ENCODE measurements at places on chromosomes 4 and X.

DNA sequence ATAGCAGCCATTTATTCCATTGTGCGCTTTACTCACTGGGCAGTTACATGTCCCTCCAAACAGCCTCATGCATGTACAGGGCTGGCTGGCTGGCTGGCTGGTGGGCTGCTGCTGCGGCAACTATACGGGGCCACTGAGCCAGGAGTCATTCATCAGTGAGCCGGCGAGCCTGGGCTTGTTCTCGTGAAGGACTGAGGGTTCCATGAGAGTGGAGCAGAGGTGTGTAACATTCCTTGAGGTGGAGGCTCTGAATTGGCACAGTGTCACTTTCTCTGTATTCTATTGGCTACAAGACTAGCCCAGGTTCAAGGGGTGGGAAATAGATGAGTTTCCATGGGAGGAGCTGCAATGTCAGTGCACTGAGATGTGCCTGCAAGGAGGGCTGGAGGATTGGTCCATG lies 89.1 kb downstream of the ARHGAP10 start:
- no peak for DNase-seq

DNA sequence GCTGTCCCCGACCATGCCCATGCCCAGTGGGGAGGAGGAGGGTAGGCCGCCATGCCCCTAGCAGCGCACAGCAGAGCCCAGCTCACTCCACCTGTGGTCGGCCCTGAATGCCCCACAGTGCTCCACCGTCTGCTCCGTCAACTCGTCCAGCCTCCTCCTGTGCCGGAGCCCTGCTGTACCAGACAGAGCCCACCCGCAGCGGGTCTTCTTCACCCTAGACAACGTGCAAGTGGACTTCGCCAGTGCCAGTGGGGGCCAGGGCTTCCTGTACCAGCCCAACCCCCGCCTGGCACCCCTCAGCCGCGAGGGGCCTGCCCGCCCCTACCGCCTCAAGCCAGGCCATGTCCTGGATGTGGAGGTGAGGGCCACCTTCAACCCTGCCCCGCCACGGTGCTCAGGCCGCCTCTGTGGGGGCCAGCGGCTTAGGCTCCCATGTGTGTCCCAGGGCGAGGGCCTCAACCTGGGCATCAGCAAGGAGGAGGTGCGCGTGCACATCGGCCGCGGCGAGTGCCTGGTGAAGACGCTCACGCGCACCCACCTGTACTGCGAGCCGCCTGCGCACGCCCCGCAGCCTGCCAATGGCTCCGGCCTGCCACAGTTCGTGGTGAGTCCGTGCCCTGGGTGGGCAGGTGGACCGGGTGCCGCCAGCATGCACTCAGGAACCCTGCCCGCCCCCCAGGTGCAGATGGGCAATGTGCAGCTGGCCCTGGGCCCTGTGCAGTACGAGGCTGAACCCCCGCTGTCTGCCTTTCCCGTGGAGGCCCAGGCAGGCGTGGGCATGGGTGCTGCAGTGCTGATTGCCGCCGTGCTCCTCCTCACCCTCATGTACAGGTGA lies 6.9 kb upstream of the SRPK3 start:
- DNase-seq: no peak

GRCh38 chr4:89312066-89312465 lies 4.5 kb upstream of the GPRIN3 start:
- DNase-seq: no peak

DNA sequence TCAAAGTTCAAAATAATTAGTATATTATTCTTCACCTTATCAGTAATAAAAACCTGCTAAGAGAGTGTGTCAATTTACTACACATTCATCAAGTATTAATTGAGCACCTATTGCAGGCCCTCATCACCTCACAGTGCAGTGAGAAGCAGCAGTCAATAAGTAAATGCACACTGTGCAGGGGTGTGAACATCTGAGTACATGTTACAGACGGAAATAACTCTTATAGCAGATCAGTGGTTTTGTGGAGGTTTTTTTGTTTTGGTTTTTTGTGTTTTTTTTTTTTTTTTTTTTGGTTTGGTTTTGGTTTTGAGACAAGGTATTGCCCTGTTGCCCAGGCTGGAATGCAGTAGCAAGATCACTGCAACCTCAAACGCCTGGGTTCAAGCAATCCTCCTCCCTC lies 20.3 kb downstream of the KLF3 start:
- DNase-seq: no peak

DNA sequence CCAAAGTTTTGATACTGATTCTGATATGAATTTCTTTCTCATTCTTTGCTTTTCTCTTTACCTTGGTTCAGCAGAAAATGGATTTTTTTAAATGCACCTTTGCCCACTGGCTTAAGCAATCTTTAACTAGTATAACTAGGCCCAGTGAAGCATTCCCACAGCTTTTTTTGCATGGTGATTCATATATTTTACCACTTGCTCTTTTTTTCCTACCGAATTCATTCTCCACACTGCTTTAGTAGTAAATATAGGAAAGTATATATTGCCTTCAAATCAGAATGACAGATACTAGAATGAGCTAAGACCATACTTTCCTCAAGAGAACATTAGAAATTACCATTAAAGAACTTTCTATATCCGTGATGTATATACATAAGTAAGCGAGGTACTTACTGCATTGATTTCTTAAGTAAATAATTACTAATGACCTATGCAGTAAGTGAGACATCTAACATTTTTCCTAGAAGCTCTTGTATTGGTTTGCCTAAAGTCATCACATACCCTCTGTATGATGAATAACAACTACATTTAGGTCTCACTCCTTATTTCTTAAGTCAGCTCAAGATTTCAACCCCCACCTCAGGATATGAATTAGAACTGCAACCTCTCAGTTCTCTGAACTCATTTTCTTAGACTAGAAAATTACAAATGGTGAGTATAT lies 44.2 kb downstream of the SLC4A4 start:
- DNase-seq: no peak

DNA sequence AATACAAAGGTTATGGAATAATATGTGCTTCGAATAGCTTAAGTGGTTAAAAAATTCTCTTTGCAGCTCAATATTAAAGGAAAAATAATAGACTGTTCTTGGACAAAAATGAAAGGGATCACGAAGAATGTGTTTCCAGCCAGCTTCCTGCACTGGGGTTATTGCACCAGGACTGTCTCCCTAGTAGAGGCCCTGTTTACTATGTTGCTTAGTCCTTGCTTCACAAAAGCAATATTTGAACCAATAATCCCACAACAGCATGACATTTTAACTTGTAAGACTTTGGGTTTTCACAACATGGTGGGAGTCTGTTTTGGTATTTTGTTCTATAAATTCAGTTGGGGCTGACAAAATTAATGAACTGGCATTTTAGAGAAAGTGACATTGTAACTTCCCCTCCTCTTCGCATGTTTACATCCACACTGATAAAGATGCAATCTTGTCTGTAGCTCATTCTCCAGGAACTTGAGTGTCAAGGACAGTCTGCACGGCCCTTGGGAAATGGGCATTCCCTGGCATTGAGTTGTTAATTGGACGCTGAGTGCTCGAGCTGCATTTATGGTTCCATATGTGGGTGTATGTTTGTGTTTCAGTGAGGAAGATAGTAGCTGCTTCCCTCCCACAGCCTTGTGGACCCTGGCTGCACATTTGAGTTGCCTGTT lies 39.0 kb downstream of the SHROOM2 start:
- no peak for DNase-seq

GRCh38 chr4:4921077-4921476 lies 61.6 kb downstream of the MSX1 start:
- DNase-seq: no peak

DNA sequence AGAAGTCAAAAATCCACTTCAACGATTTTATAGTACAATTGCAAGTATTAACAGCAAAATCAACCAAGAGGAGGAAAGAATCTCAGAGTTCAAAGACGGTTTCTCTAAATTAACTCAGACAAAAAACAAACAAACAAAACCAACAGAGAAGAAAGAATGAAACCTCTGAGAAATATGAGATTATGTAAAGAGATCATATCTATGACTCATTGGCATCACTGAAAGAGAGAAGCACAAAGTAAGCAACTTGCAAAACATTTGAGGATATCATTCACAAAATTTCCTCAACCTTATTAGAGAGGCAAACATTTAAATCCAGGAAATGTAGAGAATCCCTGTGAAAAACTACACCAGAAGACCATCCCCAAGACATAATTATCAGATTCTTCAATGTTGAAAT lies 370.4 kb downstream of the INPP4B start:
- DNase-seq: no peak

DNA sequence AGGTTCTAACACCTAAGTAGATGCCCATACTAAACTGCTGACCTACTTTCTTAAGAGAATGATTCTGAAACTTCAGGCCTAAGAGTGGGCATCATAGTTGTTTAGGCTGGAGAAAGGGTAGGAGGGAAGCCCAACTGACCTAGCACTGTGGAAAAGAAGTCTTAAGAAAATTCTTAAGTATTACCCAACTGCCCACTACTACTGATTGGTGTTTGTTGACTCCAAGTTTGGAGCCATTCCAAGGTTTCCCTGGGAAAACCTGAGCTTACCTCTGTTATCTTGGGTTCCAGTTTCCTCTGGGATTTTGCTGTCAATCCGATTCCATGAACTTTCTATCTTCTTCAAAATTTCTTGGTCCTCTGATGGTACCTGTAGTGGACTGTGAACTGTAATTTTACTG lies 23.9 kb downstream of the ANKRD17 start:
- no peak for DNase-seq

- DNase-seq: no peak
These were observed 91.6 kb downstream of the AREG start for GRCh38 chr4:74536557-74536956.

DNA sequence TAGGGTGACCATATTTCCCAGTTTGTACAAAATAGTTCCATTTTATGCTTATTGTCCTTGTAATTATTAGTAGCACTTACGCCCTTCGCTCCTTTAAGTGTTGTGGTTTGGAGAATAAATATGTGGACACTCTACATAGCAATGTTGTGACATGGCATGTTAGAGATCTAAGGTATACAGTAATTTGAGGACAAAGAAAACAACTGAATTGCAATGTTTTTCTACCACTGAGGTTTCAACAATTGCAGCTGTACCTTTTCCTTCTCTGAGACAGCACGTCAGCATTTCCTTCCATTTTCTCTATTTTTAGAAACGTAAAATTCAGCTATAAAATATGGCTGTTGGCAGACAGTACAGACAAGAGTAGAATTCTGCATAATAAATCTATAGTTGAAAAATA lies 323.1 kb downstream of the MAPK10 start:
- DNase-seq: no peak

DNA sequence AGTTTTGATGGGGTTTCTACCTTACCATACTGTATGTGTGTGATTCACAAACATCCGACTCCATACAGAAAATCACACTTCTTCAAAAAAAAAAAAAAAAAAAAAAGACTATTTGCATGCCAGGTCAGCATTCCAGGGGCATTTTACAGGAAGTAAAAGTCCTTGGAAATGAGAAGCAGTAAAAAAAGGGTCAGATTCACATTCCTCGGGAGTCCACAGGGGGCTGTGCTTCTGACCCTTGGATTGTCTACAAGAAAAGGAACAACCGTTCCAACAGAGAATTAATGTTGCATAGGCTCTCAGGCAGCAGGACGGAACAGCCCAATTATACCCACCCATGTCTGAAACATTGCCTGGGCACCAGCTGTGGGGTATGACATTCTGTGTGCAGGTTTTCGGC lies 290.3 kb downstream of the LDB2 start:
- DNase-seq: no peak

DNA sequence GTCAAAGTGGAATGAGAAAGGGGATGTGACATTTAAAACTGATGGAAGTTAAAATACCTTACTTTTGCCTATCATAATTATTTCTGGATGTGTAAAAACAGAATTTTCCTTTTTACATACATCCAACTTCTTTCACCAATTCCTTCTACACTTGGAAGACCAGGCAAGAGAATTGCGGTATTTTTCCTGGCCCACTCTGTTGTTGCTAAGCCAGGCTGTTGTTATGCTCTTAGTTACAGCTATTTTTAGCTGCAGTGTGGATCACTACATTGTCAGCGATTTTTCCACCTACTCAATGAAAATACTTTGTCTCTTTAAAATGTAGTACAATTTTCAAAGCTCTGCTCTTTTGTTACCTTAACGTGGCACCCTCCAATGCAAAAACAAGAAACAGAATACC lies 43.4 kb downstream of the NKX6-1 start:
- no peak for DNase-seq

DNA sequence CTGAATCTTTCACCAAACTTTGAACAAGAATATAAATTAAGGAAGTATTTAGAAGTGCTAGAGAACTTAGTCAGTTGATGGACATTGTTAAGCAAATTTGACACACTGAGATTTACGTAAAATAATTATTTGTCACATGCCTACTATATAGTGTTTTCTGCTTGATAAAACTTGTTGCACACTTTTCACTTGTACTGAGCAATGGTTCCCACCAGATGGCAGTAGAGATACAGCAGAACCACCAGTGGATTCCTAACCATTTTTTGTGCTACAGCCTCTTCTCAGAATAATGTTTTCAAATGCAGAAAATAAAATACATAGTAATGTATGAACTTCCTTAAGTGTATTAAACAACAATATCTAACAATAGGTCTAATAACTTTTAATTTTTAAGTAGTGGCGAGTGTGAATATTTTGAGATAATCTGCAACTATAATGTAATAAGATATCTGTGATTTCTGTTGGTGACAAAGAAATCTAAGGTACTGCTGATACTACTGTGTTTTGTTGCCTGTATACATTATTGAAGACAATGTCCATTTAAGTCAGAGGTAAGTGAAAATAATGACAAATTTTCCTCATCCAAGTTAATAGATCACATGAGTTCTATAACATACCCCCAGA lies 81.2 kb downstream of the APOOL start:
- DNase-seq: no peak

DNA sequence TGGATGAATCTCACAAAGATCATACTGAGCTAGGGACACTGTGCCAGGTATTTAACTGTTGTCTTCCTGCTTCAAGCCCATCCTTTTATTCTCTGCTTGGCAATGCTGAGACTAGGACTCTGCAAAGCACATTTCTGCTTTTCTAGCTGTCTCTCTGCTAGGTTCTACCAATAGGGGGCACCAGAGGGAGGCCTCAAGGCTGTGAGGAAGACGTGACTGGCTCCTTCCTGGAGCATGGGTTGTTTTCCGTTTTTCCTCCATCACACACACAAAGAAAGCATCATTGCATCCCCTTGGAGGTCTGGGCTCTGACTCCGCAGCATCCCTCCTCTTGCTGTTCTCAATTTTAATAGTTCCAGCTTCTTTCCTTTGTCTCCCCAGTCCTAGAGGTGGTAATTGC lies 10.9 kb upstream of the DCTD start:
- no peak for DNase-seq

DNA sequence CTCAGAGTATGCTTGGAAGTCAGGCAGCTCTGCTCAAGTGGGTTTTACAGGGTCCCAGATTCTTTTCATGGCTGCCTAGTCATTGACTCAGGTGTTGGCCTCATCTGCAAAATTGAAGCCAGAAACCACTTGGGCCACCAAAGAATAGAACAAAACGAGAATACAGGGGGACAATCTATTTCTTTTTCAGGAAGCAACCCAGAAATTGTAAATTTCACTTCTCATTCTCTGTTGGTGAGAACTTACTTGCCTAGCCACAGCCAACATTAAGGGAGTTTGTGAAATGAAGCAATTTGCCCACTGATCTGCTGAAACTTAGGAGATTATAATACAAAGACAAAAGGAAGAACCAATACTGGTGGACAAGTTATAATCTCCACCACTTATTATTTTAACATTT lies 8.6 kb upstream of the TKTL2 start:
- DNase-seq: no peak

GRCh38 chrX:118720058-118720707 lies 7.2 kb upstream of the IL13RA1 start:
- DNase-seq: no peak

GRCh38 chrX:51917604-51918003 lies 24.2 kb downstream of the MAGED1 start:
- no peak for DNase-seq
